Activated T-helper 1 cell treated with Interleukin-2 at 50 U/mL for 16 hours (primary cell): ENCODE measurements at places on chromosomes 7 and 10.

- no peak for DNase-seq
These were observed 27.2 kb upstream of the ATP6V0A4 start for GRCh38 chr7:138825049-138825721.

GRCh38 chr7:129401967-129402860 lies 32.0 kb upstream of the STRIP2 start:
- DNase-seq = no peak

- no peak for DNase-seq
These were observed 230.4 kb downstream of the TMEM178B start for GRCh38 chr7:141304291-141304690.

DNA sequence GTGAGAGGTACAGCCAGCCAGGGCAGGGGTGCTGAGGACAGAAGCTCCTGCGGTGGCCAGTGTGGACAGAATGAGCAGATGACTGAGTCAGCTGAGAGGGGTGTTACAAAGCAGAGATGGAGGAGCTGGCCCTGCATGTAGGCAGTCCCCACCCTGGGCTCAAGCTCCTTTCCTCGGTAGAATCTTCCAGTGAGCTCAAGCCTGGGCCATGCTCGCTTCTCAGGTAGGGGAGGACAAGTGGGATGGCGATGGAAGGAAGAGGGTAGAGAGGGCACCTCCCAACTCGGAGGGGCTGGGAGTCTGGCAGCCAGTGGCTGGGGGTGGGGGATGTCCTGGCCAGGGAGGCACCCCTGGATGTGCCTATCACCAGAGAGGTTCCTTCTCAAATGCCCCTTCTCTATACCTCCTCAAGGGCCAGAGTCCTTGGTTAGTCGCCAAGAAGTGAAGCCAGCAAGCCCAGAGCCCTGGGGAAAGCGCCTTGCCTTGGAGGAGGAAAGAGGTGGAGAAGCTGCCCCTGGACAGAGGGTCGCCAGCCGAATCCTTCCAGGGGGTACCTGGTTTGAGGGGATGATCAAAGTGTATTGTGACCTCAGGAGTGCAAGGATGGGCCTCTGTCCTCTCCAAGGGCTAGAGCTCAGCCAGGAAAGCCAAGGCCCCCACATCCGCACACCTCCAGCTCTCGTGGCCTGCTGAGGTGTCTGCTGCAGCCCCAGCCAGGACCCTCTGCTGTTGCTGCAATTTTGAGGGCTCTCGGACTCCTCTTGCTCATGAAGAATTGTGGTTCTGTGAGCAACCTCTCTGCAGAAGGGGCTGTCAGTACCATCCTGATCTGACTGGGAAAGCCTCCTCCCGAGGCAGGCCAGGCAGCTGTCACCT lies 88.6 kb upstream of the MACROH2A2 start:
- no peak for DNase-seq

DNA sequence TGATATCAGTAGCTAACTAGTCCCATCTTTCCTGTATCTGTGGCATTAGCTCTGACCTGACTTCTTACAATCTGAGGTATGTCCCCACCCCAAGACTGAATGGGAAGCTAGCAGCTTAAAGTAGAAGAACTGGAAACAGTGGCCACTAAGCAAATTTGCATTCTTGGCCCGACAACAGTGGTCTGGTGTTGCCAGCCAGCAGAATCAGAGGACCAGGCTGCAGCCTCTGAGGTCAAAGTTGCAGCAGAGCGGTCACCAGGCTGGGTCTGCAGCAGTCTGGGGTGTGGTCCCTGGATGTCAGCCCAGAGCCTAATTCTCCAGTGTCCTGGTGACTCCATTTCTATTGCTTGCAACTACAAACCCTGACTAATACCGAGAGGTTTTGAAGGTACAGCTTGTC lies 26.3 kb downstream of the FAM107B start:
- no peak for DNase-seq

DNA sequence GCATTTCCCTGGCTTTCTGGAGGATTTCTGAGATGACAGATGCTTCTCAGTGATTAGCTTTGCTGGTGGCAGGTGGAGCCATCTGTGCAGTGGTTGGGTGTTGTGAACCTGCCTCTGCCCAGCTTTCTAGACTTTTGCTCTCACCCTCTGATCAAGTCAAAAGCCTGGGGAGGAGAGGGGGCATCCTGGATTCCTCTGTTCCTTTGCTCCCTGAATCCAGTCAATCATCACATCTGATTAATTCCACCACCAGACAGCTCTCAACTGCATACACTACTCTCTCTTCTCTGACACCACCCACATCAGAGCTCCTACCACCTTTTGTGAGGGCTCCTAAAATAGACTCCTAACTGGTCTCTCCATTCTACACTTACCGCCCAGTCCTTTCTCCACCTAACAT lies 283.5 kb downstream of the WDR11 start:
- no peak for DNase-seq

- DNase-seq = no peak
These were observed 1.1 kb downstream of the KIAA1549 start for GRCh38 chr7:138979988-138980562.

DNA sequence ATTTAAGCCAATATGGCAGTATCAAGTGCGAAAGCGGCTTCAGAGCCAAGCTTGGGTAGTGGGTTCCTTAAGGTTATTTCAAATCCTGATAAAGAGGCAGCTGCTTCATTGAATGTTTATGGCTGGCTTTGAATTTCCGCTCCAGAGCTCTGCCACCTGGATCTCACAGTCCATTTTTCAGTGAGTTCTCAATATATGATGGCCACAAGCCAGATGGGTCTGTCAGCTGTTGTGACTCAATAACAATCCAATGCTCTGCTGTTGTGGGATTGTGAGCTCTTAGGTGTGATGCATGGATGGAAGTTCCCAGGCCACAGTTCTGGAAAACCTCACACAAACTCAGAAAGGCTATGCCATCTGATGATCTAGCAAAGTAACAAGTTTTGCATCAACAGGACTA lies 743.8 kb upstream of the LRRN3 start:
- DNase-seq = no peak

- DNase-seq = no peak
These were observed 15.5 kb downstream of the SVIL start for GRCh38 chr10:29619241-29619669.

DNA sequence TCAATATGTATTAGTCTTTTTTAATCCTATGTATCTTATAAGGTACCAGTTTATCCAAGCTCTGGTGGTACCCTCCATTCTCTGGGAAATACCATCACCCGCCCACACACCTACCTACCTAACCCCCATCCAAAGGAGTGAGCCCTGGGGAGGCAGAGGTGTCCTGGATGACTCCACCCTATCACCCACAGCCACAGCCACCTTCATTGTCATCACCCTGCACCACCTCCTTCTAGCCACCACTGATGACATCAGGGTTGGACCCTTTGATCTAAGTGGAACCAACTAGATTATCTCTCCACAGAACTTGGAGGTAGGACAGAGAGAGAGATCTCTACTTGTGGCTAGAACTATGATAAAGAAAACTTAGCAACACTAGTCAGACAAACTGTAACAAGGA lies 259.4 kb downstream of the PARD3 start:
- no peak for DNase-seq

DNA sequence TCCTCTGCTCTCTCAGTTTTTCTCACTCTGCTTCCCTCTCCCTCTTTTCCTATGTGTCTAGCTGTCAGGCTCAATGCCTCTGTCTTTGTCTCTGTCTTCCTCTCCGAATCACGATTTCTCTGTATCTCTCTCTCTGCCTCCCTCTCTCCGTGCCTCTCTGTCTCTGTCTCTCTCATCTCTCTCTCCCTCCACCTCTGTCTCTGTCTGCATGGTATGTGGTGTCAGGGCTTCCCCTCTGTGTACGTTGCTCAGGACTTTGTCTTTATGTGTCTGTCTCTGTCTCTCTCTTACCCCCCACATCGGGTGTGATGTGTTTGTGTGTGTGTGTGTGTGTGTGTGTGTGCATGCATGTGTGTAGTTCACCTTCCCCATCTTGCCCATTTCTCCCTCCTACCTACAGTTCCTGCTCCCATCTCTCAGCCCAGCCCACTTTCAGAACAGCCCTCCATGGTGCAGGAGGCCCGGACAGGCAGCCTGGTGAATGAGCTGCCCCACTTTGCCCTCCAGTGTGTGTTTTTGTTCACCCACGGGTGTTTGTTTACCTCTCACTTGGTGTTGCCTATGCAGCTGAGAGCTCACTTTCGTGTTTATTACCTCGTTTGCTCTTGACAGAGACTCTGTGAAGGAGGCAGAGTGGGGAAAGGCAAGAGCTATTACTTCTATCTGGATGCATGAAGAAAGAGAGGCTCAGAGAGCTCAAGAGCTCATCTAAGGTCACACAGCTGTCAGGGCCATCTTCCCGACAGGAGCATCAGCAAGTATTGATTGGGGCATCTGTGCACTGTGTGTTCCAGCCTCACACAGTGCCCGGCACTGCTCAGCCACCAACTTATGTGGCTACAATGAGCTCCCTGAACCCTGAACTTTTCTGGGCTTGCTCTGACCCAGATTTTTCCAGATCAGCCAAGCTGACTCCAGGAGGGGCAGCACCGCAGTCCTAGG lies 163.5 kb upstream of the ZMIZ1 start:
- DNase-seq = no peak

- DNase-seq = no peak
These were observed 42.2 kb upstream of the HSPB1 start for GRCh38 chr7:76260171-76260703.

DNA sequence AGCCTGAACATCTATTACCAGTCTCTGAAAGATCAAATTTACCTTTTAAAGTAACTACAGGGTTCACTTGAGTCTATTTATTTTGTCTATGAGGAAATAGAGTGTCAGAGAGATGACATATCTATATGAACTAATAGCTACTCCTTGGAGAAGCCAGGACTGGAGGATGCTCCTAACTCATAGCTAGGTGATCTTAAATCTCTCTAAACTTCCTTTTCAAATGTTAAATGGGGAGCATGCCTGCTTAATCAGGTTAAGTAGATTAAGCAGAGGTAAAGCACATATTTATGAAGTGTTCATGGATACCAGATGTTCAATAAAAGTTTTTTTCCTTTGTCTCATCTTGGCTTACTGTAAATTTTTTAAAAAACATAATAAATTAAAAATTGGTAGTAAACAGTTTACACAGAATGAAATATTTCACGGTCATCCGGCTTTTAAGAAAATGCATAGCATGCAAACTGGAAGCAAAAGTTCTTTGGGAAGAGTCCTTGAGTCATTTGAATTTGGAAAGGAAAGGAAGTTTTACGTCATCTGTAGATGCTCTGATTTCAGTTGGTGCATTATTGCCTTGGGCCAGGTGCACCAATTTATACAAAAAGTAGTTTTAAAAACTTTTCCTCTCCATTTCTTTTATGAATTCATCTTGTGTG lies 155.1 kb downstream of the BICC1 start:
- no peak for DNase-seq

DNA sequence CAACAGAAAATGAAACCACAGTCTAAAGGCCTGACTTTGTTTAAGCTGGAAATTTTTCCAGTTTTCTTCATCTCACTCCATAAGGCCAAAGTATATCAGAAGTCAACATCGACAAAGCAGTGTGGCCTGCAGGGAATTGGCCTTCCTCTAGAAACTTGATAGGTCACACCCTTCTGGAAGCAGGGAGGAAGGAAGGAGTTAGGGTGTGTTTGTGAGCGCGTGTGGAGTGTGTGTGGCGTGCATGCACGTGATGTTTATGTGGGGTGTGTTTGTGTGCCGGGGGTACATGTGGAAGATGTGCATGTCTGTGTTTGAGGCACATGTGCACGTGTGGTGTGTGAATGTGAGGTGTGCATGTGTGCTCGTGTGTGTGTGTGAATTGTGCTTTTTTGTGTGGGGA lies 28.6 kb downstream of the ZC3HAV1 start:
- no peak for DNase-seq

- DNase-seq = no peak
These were observed 3.5 kb upstream of the TCAF1 start for GRCh38 chr7:143905509-143905908.

- no peak for DNase-seq
These were observed 30.5 kb upstream of the SFTPD start for GRCh38 chr10:79979310-79979975.

GRCh38 chr10:102643336-102644065 lies 778 bp upstream of the TRIM8 start:
- peak; percentile 24 for DNase-seq

- no peak for DNase-seq
These were observed 110.2 kb upstream of the LRGUK start for GRCh38 chr7:134016942-134017303.

GRCh38 chr7:150502519-150502918 lies 12.2 kb upstream of the GIMAP7 start:
- DNase-seq = no peak

DNA sequence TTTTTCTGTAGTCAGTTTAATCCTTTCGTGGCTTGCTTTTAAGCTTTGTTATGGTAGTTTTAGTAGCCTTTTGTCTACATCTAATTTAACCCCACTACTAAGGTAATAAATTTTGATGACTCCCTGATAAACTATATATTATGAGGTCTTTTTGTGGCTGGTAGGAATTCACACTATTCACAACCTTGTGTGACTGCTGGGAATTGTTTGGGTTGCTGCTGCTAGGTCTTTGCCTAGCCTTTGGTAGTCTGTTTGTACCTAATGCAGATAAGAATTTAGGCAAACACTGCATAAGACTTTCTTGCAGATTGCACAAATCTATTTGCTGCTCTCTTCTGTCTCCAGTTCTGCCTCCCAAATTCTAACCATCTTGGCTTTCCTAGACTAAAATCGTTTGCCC lies 58.3 kb downstream of the SHOC2 start:
- no peak for DNase-seq

GRCh38 chr10:72370201-72370722 lies 15.5 kb upstream of the DNAJB12 start:
- no peak for DNase-seq

- DNase-seq = no peak
These were observed 36.3 kb downstream of the NHLRC2 start for GRCh38 chr10:113890769-113891168.

- no peak for DNase-seq
These were observed 61.0 kb downstream of the MPP7 start for GRCh38 chr10:28241741-28242399.

- DNase-seq = no peak
These were observed 179.4 kb upstream of the INHBA start for GRCh38 chr7:41882256-41882655.

DNA sequence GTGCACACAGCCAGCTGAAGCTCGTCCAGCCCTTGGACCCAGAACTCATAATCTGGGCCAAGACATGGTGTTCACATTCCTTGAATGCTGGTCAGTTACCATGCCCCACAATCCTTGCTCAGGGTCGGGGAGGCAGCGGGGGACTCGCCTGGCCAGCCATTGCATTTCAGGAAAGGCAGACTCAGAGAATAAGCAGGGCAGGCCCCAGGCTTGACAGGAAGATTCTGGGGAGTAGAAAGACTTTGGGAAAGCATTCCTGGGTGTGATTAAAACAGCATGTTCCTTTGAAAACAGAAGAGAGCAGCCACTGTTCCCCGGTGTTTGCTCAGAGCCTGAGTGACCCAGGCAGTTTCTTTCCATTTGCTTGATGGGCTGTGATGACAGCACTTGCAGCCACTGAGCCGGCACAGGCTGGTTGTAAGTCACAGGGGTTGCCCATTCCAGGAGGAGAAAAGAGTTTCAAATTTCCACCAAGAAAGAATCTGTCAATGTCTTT lies 473.7 kb downstream of the TYW1 start:
- no peak for DNase-seq

- no peak for DNase-seq
These were observed 100.2 kb downstream of the FAM107B start for GRCh38 chr10:14674376-14675050.

- no peak for DNase-seq
These were observed 1.5 kb downstream of the PRKAR2B start for GRCh38 chr7:107045980-107046379.
